ENCODE measurements at places on chromosomes 4 and X. TPM values are rescaled to one million over a fixed set of nuclear protein-coding genes. Genes with fewer than 3 reads are reported as not detected.

The SLIT2 gene
- polyA plus RNA-seq, result 1.2 TPM

The CSAG3 gene
- polyA plus RNA-seq, result not detected

The UPF3B gene
- 7.9 TPM for polyA plus RNA-seq

The ZMAT1 gene
- polyA plus RNA-seq, result 3.9 TPM

The NRK gene
- polyA plus RNA-seq, result 0.04 TPM

The MAGEC3 gene
- polyA plus RNA-seq, result not detected

The PAGE2 gene
- not detected for polyA plus RNA-seq

The COL25A1 gene
- polyA plus RNA-seq, result 0.02 TPM

The TRPC5OS gene
- polyA plus RNA-seq, result not detected

The ATOH1 gene
- polyA plus RNA-seq, result not detected

The FAM184B gene
- polyA plus RNA-seq, result 0.07 TPM

The PDE6B gene
- 0.89 TPM for polyA plus RNA-seq

The HS6ST2 gene
- polyA plus RNA-seq, result 2.8 TPM

The CNGA2 gene
- not detected for polyA plus RNA-seq

The GLRA2 gene
- not detected for polyA plus RNA-seq

The ANKRD50 gene
- 2.0 TPM for polyA plus RNA-seq

The DCAF12L1 gene
- not detected for polyA plus RNA-seq

The C4orf54 gene
- under 0.01 TPM for polyA plus RNA-seq

The PTTG2 gene
- polyA plus RNA-seq, result 0.20 TPM

The CXCL1 gene
- 12.4 TPM for polyA plus RNA-seq

The SRPX2 gene
- 39.7 TPM for polyA plus RNA-seq

The COX7B2 gene
- polyA plus RNA-seq, result not detected

The GPR173 gene
- 0.18 TPM for polyA plus RNA-seq

The CITED1 gene
- polyA plus RNA-seq, result 0.12 TPM

The MAGEA3 gene
- polyA plus RNA-seq, result not detected

The EPGN gene
- polyA plus RNA-seq, result 12.8 TPM

The ITIH6 gene
- polyA plus RNA-seq, result not detected

The ANXA3 gene
- polyA plus RNA-seq, result 140 TPM

The LRCH2 gene
- polyA plus RNA-seq, result 0.35 TPM

The MBNL3 gene
- polyA plus RNA-seq, result 3.4 TPM

The PRSS12 gene
- polyA plus RNA-seq, result 1.3 TPM

The MTMR8 gene
- 1.2 TPM for polyA plus RNA-seq

The FAAH2 gene
- 7.6 TPM for polyA plus RNA-seq

The NHSL2 gene
- polyA plus RNA-seq, result 0.41 TPM

The RPS6KA6 gene
- 0.48 TPM for polyA plus RNA-seq

The SSX1 gene
- not detected for polyA plus RNA-seq

The PFKFB1 gene
- polyA plus RNA-seq, result 0.11 TPM
